ENCODE measurements at places on chromosomes 5 and 9. TPM values are rescaled to one million over a fixed set of nuclear protein-coding genes. Genes with fewer than 3 reads are reported as not detected.
A peak's percentile ranks its signal among the peaks of the same experiment; 100 is the strongest.

DNA sequence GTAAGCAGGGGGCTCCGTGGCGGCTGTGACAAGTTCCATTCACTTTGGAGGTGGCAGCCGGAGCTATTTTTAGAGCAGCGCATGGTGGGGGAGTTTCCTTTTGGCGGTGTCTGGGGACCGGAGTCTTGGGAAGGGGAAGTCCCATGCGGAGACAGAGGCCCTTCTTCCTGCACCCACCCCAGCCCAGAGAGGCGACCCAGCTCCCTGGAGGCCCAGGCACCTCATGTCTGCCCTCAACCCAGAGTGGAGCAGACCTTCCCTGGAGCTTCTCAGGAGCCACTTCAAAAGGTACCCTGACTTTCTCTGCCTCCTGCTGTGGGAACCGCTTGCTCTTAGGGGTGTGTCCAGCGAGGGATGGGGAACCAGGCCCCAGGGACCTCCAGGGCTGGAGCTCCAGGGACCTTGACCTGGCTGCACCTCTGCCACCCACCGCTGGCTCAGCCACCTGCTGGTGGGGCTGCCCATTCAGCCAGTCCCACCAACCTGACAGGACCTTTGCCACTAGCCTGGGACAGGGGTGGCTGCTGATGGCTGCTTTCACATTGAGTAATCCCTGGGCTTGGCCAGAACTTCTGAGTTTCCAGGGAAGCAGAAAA is 34.1 kb downstream of the NEK6 start:
- no peaks in the 10 kb centered on the region for H3K27me3 ChIP-seq
- no peak for DNase-seq
- H3K4me3 ChIP-seq: no peak overlapping the region
- peaks cover 6% of the 10 kb centered on the region for H3K4me1 ChIP-seq

DNA sequence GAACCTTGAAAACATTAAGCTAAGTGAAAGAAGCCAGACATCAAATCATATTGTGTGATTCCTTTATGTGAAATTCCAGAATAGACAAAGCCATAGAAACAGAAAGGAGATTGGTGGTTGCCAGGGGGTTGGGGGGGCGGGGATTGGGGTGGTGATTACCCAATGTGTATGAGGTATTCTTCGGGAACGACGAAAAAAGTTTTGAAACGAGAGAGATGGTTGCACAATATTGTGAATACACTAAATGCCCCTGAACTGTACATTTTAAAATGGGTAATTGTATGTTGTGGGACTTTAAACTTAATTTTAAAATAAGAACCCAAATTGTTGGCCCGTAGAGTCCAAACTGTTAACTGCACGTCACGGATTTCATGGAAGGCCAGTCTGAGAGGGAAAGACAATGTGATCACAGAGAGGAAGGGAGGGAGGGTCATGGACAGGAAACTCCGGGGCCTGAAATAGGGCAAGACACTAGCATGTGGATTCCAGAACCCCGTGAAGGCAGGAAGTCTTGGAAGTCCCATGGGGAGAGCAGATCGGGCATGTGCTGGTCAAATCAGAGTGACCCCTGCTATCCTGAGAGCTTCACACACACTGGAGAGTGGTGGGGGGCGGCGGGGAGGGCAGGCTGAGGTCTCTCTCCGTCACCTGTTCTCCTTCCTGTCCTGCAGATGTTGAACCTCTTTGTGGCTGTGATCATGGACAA is 218.4 kb downstream of the CACNA1B start:
- H3K27me3 ChIP-seq: no peaks in the 10 kb centered on the region
- H3K36me3 ChIP-seq: no peaks in the 10 kb centered on the region
- DNase-seq: no peak

DNA sequence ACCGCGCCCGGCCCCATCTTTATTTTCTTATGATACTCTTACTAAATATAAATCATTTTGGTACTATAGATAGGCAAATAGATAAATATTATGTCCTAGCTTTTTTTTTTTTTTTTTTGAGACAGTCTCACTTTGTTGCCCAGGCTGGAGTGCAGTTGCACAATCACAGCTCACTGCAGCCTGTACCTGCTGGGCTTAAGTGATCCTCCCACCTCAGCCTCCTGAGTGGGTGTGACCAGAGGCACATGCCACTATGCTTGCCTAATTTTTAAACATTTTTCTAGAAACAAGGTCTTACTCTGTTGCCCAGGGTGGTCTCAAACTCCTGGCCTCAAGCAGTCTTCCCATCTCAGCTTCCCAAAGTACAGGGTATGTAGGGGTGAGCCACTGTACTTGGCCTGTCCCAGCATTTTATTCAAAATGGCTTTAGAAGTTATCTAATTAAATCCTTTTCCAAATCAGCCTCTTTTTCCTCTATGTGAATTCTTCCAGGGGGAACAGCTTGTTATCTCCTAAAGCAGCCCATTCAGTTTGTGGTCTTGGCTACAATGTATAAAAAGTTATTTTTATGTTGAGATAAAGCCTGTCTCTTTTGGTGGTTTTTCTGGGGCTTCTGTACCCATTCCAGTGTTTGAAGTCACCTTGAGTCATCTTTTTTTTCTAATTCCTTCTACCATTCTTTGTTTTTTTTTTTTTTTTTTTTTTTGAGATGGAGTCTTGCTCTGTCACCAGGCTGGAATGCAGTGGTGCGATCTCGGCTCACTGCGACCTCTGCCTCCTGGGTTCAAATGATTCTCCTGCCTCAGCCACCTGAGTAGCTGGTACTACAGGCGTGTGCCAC is 12.1 kb downstream of the MELK start:
- no peaks in the 10 kb centered on the region for H3K4me1 ChIP-seq
- peaks cover 17% of the 10 kb centered on the region for H3K36me3 ChIP-seq
- H3K27ac ChIP-seq: no peak overlapping the region
- DNase-seq: no peak
- H3K27me3 ChIP-seq: no peaks in the 10 kb centered on the region

DNA sequence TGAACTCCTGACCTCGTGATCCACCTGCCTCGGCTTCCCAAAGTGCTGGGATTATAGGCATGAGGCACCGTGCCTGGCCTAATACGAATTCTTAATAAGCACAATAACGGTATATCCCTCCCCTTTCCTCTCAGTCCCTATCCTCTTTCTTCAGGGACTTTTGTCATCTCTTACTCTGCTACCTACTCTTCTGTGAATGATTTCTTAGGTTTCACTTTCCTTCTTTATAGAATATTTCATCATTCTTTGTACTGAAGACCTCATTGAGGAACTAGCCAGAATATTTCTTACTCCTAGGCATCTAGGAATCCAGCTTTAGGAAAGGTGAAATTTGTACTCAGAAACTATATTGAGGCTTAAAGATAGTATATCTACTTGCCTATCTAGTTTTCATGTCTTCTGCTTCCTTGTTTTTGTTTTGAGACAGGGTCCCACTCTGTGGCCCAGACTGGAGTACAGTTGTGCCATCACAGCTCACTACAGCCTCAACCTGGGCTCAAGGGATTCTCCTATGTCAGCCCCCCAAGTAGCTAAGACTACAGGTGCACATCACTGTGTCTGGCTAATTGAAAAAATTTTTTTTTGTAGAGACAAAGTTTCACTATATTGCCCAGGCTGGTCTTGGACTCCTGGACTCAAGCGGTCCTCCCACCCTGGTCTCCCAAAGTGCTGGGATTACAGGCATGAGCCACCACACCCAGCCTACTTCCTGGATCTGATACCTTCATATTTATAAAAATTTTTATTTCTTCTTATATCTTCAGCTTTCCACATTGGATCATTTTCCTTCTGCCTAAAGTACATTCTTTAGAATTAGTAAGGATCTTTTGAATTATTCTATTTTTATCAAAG is 69.7 kb downstream of the GPBP1 start:
- no peak overlapping the region for H3K4me3 ChIP-seq
- H3K36me3 ChIP-seq: peaks cover 26% of the 10 kb centered on the region
- DNase-seq: no peak
- no peaks in the 10 kb centered on the region for H3K27me3 ChIP-seq
- no peaks in the 10 kb centered on the region for H3K4me1 ChIP-seq

DNA sequence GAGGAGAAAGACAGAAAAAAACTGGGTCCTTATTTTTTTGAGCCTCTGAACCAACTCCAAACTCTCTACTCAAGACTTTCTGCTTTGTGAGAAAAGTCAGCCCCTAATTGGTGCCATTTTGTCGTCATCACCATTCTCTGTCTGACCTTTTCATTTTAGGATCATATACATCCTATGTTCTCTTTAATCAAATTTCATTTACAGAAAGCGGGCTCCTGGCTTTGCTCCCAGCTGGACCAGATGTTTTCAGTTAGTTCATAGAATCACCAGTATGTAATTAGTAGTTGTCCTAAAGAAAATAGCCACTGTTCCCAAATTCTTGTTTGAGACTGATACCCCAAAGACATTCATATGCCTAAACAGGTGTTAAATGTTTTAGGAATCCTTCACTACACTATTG is 28.6 kb upstream of the SLCO4C1 start:
- H3K27me3 ChIP-seq: no peaks in the 10 kb centered on the region
- H3K27ac ChIP-seq: no peak overlapping the region
- no peaks in the 10 kb centered on the region for H3K4me1 ChIP-seq
- no peak overlapping the region for H3K4me3 ChIP-seq
- DNase-seq: no peak

- H3K36me3 ChIP-seq: no peaks in the 10 kb centered on the region
- H3K27me3 ChIP-seq: no peaks in the 10 kb centered on the region
- H3K27ac ChIP-seq: no peak overlapping the region
- DNase-seq: no peak
Observed at GRCh38 chr9:88953381-88954029, 37.8 kb upstream of the S1PR3 start.

GRCh38 chr9:112873773-112874405 is 16.8 kb downstream of the SLC46A2 start:
- H3K4me1 ChIP-seq: peaks cover 12% of the 10 kb centered on the region
- no peaks in the 10 kb centered on the region for H3K36me3 ChIP-seq
- DNase-seq: no peak
- H3K27me3 ChIP-seq: no peaks in the 10 kb centered on the region
- no peak overlapping the region for H3K4me3 ChIP-seq

DNA sequence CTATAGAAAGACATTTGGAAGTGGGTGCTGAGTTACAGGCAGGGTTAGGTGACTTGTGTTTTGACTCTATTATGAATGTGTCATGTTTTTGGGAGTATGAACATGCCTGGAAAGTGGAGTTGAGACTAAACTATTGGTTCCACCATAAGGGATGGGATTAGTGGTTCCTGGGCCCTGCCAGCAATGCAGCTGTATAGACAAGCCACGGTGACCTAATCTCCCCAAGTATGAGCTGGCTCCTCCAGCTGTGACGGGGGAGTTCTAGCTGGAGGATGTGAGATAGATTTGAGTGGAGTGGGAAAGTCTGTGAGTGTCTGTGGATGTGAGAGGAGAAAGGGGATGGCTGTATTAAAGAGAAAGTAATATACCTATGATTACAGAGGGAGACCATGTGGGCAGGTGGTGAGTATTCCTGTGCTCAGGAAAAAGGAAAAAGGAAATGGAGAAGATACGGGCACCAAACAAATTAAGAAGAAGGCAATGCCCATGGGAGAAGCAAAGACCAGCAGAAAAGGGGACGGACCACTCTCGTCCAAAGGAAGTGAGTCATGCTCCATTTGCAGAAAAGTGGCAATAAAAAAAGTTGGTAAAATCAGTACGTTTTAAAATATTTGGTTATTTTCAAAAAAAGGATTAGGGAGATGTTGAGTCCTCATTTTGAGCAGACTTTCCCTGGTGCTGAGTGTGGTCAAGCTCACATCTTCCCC is 48.3 kb upstream of the ICE1 start:
- no peak overlapping the region for H3K27ac ChIP-seq
- DNase-seq: no peak
- no peaks in the 10 kb centered on the region for H3K36me3 ChIP-seq
- H3K4me1 ChIP-seq: peaks cover 22% of the 10 kb centered on the region

- no peaks in the 10 kb centered on the region for H3K36me3 ChIP-seq
- DNase-seq: no peak
- no peaks in the 10 kb centered on the region for H3K4me1 ChIP-seq
- H3K4me3 ChIP-seq: no peak overlapping the region
- no peaks in the 10 kb centered on the region for H3K27me3 ChIP-seq
Observed at GRCh38 chr9:110188991-110189390, 19.0 kb downstream of the C9orf152 start.

GRCh38 chr5:156383510-156384265 is 56.7 kb downstream of the SGCD start:
- no peak overlapping the region for H3K27ac ChIP-seq
- no peak overlapping the region for H3K4me3 ChIP-seq
- H3K36me3 ChIP-seq: no peaks in the 10 kb centered on the region
- H3K27me3 ChIP-seq: no peaks in the 10 kb centered on the region
- H3K4me1 ChIP-seq: no peaks in the 10 kb centered on the region
- no peak for DNase-seq

DNA sequence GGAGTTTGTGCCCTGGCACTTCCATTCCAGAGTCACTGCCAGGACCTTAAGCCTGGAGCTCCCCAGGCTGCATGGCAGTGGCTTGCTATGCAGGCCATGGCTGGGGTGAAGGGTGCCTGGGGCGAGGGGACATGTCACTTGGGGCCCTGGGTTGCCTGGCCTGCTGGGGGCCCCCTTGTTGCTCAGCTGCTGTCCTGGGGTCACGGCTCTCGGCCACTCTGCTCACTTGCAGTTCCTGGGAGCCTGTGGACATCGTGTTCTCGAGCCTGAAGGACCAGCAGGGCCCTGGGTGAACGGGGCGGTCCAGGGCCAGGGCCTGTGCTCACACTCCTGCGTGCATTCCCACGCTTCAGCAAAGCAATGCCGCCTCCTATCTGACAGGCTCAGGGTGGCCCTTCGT is 14.5 kb upstream of the SLC2A6 start:
- H3K36me3 ChIP-seq: no peaks in the 10 kb centered on the region
- no peaks in the 10 kb centered on the region for H3K4me1 ChIP-seq
- no peak overlapping the region for H3K4me3 ChIP-seq

The DNM1 gene
- 30.1 TPM for total RNA-seq

DNA sequence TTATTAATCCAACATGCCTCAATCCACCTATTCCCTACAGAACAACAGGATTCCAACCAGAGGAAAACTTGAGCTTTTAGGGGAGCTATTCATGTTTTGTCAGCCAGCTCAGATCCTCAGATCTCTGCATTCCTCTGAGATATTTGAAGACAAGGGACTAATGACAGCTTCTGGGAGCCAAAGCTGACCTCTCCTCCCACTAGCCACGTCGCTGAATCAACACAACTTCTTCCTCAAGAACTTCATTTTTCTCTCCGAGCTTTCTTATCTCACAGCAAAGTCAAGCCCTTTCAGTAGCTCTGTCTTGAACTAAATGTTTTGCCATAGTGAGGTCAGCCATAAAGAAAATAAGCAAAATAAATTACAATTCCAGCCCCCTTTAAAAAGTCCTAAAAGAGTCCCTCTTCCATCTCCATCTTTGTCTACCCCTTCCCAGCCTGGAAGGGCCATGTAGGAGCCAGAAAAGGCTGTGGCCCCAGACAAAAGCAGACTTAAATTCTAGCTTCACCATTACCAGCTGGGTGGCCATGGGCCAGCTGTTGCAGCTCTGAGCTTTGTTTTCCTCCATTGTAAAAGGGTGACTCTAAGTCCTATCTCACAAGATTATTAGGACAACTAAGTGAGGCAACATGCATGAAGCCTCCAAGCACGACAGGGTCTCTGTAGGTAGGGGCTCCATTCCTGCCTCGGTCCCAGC is 65.0 kb downstream of the HSD17B3 start:
- peaks cover 12% of the 10 kb centered on the region for H3K4me1 ChIP-seq
- H3K36me3 ChIP-seq: no peaks in the 10 kb centered on the region
- H3K27me3 ChIP-seq: no peaks in the 10 kb centered on the region
- peak; percentile 14 for DNase-seq
- no peak overlapping the region for H3K4me3 ChIP-seq

The DROSHA gene
- total RNA-seq: 80.3 TPM

The SCGB3A2 gene
- not detected for total RNA-seq

The ZNF483 gene
- total RNA-seq: 30.7 TPM

- H3K4me3 ChIP-seq: no peak overlapping the region
- no peak overlapping the region for H3K27ac ChIP-seq
- H3K36me3 ChIP-seq: no peaks in the 10 kb centered on the region
- H3K4me1 ChIP-seq: no peaks in the 10 kb centered on the region
- DNase-seq: no peak
Observed at GRCh38 chr5:24059006-24059405, 551.6 kb downstream of the PRDM9 start.
